Activated CD4-positive, alpha-beta memory T cell treated with anti-CD3 and anti-CD28 coated beads for 36 hours (primary cell): ENCODE measurements at places on chromosomes 3 and 15. TPM values are rescaled to one million over a fixed set of nuclear protein-coding genes. Genes with fewer than 3 reads are reported as not detected.

POC1A gene
- 30.5 TPM for total RNA-seq

- peaks cover 47% of the 10 kb centered on the region for H3K4me1 ChIP-seq
- no peaks in the 10 kb centered on the region for H3K27me3 ChIP-seq
- H3K4me3 ChIP-seq: no peak overlapping the region
- H3K27ac ChIP-seq: no peak overlapping the region
- H3K36me3 ChIP-seq: peaks cover 2% of the 10 kb centered on the region
- no peak for DNase-seq
Observed at GRCh38 chr15:85463276-85463892, 83.0 kb downstream of the AKAP13 start.

DNA sequence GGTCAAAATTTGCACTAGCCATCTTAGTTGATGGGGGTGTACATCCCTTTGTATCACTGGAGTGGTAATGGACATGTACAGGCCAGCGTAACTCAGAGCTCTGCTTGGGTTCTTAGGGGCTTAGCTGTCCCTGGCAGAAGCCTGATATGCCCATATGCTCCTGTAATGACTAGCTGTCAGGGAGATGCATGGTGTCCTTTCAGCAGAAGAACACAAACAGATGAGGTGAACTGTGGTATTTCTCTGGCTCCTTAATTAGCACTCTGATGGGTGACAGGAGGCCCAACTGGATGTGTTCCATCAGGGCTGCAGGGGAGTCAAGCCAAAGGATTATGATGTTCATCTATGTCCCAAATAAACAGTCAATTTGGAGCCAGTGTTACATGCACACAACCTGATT, 774.5 kb downstream of the AGBL1 start:
- H3K36me3 ChIP-seq: no peaks in the 10 kb centered on the region
- peaks cover 3% of the 10 kb centered on the region for H3K27me3 ChIP-seq
- H3K27ac ChIP-seq: no peak overlapping the region
- H3K4me3 ChIP-seq: no peak overlapping the region
- no peaks in the 10 kb centered on the region for H3K4me1 ChIP-seq
- DNase-seq: no peak

SCN11A gene
- 0.05 TPM for total RNA-seq

DNA sequence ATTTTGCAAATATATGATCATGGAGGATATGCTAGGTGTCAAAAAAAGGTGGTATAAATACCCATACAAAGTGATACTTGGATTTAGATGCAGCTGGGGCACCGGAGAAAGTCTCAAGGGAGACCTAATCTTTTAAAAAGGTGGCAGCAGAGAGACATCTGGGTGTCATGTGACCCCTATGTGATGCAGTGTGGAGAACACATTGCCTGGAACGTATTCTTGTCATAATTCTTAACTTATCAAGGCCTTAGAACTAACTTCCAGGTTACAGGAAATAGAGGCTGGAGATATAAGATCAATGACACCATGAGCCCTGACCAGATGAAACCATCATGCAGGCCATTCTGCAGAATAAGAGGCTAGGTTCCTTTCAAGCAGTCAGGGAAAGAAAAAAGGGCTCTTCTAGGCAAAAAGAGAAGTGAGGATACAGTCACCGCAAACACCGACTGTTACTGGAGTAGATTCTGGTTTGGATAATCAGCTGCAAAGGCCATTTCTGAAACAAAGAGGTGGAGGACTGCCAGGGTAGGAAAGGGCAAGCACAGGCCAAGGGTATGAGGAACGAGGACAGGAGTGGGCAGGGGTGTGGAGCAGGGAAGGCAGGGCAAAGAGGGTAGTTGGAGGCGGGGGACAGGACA, 100.6 kb downstream of the OXNAD1 start:
- peaks cover 23% of the 10 kb centered on the region for H3K4me1 ChIP-seq
- no peak overlapping the region for H3K27ac ChIP-seq
- no peak for DNase-seq

CCR1 gene
- 0.80 TPM for total RNA-seq

PDCD10 gene
- 81.1 TPM for total RNA-seq

GOLGA6A gene
- total RNA-seq: not detected

DNA sequence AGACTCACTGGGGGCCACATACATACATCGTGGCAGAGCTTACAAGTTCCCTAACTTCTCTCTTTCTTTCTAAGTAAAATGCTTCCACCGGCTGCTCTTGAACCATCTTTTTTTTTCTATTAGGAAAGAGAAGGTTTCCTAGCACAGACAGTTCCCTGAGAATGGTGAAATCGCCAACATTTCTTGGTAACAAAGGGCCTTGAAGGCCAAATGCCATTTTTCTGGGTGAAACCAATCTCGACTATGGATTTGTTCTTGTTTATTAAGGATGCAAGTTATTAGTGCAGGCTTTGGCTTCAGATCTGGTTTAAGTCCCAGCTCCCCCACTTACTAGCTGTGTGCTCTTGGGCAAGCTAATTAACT, 3.0 kb downstream of the LMCD1 start:
- H3K27ac ChIP-seq: peak overlapping the region; percentile 51
- H3K4me3 ChIP-seq: no peak overlapping the region
- DNase-seq: no peak
- H3K4me1 ChIP-seq: peaks cover 20% of the 10 kb centered on the region
- H3K27me3 ChIP-seq: peaks cover 5% of the 10 kb centered on the region

GRCh38 chr15:41487802-41488201, 5.9 kb upstream of the ITPKA start:
- peak; percentile 59 for DNase-seq
- peak overlapping the region; percentile 20 for H3K4me3 ChIP-seq
- peaks cover 9% of the 10 kb centered on the region for H3K27me3 ChIP-seq
- H3K36me3 ChIP-seq: peaks cover 4% of the 10 kb centered on the region
- peak overlapping the region; percentile 57 for H3K27ac ChIP-seq

ANKRD63 gene
- not detected for total RNA-seq

IL17RE gene
- 1.8 TPM for total RNA-seq

- H3K4me3 ChIP-seq: no peak overlapping the region
- H3K4me1 ChIP-seq: no peaks in the 10 kb centered on the region
- H3K36me3 ChIP-seq: no peaks in the 10 kb centered on the region
- DNase-seq: no peak
Observed at GRCh38 chr3:174460831-174461230, 398.3 kb upstream of the NAALADL2 start.

GRCh38 chr15:48388910-48389309, 57.7 kb downstream of the DUT start:
- DNase-seq: no peak
- H3K4me1 ChIP-seq: no peaks in the 10 kb centered on the region
- H3K36me3 ChIP-seq: no peaks in the 10 kb centered on the region
- H3K4me3 ChIP-seq: no peak overlapping the region

DNA sequence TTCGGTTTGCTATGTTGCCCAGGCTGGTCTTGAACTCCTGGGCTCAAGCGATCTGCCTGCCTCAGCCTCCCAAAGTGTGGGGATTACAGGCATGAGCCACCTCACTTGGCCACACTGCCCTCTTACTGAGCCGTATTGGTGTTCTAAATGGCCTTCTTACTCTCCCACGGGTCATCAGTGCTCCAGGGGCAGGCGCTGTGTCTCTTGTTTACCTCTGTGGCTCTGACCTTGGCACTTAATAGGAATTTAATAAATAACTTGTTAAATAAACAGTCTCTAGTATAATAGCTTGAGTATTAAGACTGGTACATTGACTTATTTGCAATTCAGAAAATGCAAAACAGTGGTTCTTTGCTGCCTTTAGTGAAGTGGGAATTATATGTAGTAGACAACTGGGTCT, 13.7 kb downstream of the FLNB start:
- H3K4me3 ChIP-seq: no peak overlapping the region
- DNase-seq: no peak
- H3K36me3 ChIP-seq: no peaks in the 10 kb centered on the region
- peaks cover 47% of the 10 kb centered on the region for H3K4me1 ChIP-seq
- H3K27me3 ChIP-seq: no peaks in the 10 kb centered on the region

ACKR2 gene
- total RNA-seq: 0.44 TPM

DET1 gene
- 2.2 TPM for total RNA-seq

FAM81A gene
- not detected for total RNA-seq

- H3K36me3 ChIP-seq: no peaks in the 10 kb centered on the region
- peaks cover 11% of the 10 kb centered on the region for H3K4me1 ChIP-seq
- DNase-seq: no peak
- no peaks in the 10 kb centered on the region for H3K27me3 ChIP-seq
- H3K4me3 ChIP-seq: no peak overlapping the region
- H3K27ac ChIP-seq: no peak overlapping the region
Observed at GRCh38 chr15:90049666-90050604, 48.8 kb downstream of the ZNF710 start.

PSTPIP1 gene
- total RNA-seq: 155 TPM

DNA sequence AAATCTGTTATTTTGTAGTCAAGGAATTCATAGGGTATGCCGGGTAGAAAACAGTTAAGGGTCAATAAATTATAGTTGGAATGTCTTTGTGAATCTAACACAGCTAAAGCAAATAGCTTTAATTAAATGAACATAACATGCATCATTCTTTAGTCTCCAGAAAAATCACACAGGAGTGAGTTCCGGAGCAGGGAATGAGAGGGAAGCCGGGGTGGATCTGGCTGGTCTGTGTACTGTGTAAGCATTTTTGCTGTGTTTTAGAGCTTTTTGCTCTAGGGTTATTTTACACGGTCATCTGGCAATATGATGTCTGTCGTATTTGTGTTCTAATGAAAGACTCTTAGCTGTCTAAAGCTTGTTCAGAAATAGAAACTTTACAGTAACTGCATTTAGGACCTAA, 57.5 kb downstream of the MED12L start:
- H3K27ac ChIP-seq: no peak overlapping the region
- no peaks in the 10 kb centered on the region for H3K27me3 ChIP-seq
- no peak for DNase-seq
- H3K36me3 ChIP-seq: no peaks in the 10 kb centered on the region

DPPA4 gene
- not detected for total RNA-seq

- H3K4me3 ChIP-seq: no peak overlapping the region
- no peaks in the 10 kb centered on the region for H3K27me3 ChIP-seq
- peaks cover 76% of the 10 kb centered on the region for H3K4me1 ChIP-seq
- peak; percentile 56 for DNase-seq
- H3K27ac ChIP-seq: peak overlapping the region; percentile 85
Observed at GRCh38 chr3:14424711-14425580, 22.5 kb downstream of the SLC6A6 start.

GABRR3 gene
- total RNA-seq: not detected

ALDH1L1 gene
- total RNA-seq: not detected

DNA sequence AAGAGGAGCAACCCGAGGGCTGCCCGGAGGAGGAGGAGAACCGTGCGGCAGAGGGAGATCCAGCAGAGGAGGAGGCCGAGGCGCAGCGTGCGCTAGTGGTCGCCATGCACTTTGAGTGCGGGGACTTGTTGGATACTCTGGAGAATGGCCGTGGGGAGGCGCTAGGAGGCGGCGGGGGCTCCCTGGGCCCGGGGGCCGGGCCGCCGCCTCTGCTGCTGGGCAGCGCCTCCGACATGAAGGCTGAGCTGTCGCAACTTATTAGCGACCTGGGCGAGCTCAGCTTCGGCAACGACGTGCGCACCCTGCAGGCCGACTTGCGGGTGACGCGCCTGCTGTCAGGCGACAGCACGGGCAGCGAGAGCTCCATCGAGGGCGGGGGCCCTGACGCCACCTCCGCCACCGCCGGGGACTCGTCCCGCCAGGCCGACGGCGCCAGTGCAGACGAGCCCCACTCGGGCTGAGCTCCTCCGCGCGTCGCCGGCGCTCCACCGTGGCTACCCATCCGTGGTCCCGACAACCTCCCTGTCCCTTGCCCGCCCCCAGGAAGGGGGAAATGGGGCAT, 2.0 kb downstream of the FAM43A start:
- peaks cover 2% of the 10 kb centered on the region for H3K36me3 ChIP-seq
- peaks cover 8% of the 10 kb centered on the region for H3K27me3 ChIP-seq

DNA sequence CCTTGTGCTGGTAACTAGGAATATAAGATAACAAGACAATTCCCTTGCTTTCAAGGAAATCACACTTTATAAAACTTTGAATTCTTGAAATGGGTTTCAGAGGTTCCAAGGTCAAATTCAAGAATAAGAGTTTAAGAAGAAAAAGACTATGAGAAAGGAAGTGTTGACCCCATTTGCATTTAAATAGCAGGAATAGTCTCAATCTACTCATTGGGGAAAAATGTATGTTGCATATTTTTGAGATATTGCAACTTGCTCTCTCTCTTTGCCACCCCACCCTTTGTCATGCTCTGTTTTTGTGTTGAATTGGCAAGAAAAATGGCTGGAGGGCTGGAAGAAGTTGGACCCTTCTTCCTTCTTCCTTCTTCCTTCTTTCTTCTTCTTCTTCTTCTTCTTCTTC, 699.2 kb downstream of the TUSC7 start:
- H3K27me3 ChIP-seq: no peaks in the 10 kb centered on the region
- no peak overlapping the region for H3K27ac ChIP-seq
- no peak overlapping the region for H3K4me3 ChIP-seq
- H3K4me1 ChIP-seq: no peaks in the 10 kb centered on the region
- H3K36me3 ChIP-seq: no peaks in the 10 kb centered on the region

KLHL40 gene
- not detected for total RNA-seq

DNA sequence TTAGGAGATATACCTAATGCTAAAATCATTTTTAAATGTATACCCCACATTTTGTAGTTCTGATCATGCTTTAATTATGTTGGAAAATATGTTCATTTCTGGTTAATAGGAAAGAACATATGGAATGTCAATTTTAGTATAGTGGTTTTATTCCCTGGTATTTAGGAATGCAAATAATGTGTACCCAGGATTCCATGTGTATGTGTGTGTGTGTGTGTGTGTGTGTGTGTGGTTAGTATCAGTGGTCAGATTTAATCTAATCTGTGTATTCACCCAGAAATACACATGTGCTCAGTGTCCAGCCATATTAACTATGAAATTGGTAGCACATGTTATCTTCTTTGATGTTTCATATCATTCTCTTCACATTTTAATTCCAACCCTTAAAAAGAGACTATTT, 233.5 kb upstream of the DCBLD2 start:
- H3K27me3 ChIP-seq: no peaks in the 10 kb centered on the region
- no peak for DNase-seq
- H3K27ac ChIP-seq: no peak overlapping the region
- H3K4me3 ChIP-seq: no peak overlapping the region
- H3K4me1 ChIP-seq: no peaks in the 10 kb centered on the region
- no peaks in the 10 kb centered on the region for H3K36me3 ChIP-seq

DZIP3 gene
- 11.3 TPM for total RNA-seq

- H3K27ac ChIP-seq: peak overlapping the region; percentile 86
- H3K4me1 ChIP-seq: peaks cover 60% of the 10 kb centered on the region
- H3K36me3 ChIP-seq: peaks cover 33% of the 10 kb centered on the region
- H3K27me3 ChIP-seq: no peaks in the 10 kb centered on the region
- H3K4me3 ChIP-seq: peak overlapping the region; percentile 90
- DNase-seq: peak; percentile 65
Observed at GRCh38 chr15:25859838-25860645, 3.1 kb downstream of the ATP10A start.

GRCh38 chr15:67184208-67184925, 70.1 kb downstream of the AAGAB start:
- peaks cover 6% of the 10 kb centered on the region for H3K4me1 ChIP-seq
- peak; percentile 4 for DNase-seq
- no peak overlapping the region for H3K4me3 ChIP-seq
- H3K27ac ChIP-seq: no peak overlapping the region
- H3K36me3 ChIP-seq: peaks cover 38% of the 10 kb centered on the region

KIF9 gene
- 3.3 TPM for total RNA-seq

GRCh38 chr3:86985181-86985826, 5.6 kb downstream of the VGLL3 start:
- no peak overlapping the region for H3K4me3 ChIP-seq
- no peak overlapping the region for H3K27ac ChIP-seq
- DNase-seq: no peak

NR1I2 gene
- 0.39 TPM for total RNA-seq

- DNase-seq: no peak
- H3K36me3 ChIP-seq: no peaks in the 10 kb centered on the region
- peaks cover 11% of the 10 kb centered on the region for H3K4me1 ChIP-seq
- H3K27ac ChIP-seq: no peak overlapping the region
Observed at GRCh38 chr3:188134856-188135255, 19.1 kb upstream of the LPP start.
